ENCODE measurements at places on chromosomes 11 and 22.

DNA sequence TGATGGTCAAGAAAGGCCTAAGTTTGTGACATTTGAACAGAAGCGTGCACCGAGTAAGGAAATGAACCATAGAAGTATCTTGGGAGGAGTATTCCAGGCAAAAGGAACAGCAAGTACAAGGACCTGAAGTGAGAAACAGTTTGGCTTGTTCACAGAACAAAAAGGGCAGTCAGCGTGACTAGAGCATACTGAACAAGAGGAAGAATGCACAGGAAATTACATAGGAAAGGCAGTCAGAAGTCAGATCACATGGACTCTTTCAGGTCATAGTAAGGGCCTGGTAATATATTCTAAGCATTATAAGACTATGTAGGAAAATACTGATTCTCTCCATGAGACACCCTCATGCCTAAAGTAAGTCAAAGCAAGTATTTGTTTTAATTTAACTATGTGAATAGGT lies 52.3 kb upstream of the GAB2 start:
- no peak for DNase-seq

DNA sequence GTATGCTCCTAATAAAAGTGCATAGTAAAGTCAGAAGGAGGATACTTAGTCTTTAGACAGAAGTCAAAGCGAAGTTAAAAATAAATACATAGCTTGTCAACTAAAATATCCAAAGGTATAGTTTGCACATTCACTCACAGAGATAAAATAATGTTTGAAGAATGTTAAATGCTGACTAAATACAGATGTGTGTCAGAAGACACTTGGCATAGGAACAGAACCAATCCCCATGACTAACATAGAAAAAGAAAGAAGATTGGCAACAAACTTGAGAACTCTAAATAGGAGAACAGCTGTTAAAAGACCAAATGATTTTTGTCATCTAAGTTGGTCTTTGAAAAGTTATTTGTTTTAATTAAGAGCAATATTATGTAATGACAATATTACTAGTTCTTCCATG lies 1172.1 kb upstream of the RAG2 start:
- DNase-seq, result no peak

- DNase-seq, result no peak
Observed at GRCh38 chr11:57335023-57335342, 709 bp downstream of the SSRP1 start.

GRCh38 chr11:93904716-93905115 lies 54.3 kb upstream of the VSTM5 start:
- no peak for DNase-seq

GRCh38 chr11:130549393-130549999 lies 101.1 kb downstream of the ADAMTS15 start:
- no peak for DNase-seq

DNA sequence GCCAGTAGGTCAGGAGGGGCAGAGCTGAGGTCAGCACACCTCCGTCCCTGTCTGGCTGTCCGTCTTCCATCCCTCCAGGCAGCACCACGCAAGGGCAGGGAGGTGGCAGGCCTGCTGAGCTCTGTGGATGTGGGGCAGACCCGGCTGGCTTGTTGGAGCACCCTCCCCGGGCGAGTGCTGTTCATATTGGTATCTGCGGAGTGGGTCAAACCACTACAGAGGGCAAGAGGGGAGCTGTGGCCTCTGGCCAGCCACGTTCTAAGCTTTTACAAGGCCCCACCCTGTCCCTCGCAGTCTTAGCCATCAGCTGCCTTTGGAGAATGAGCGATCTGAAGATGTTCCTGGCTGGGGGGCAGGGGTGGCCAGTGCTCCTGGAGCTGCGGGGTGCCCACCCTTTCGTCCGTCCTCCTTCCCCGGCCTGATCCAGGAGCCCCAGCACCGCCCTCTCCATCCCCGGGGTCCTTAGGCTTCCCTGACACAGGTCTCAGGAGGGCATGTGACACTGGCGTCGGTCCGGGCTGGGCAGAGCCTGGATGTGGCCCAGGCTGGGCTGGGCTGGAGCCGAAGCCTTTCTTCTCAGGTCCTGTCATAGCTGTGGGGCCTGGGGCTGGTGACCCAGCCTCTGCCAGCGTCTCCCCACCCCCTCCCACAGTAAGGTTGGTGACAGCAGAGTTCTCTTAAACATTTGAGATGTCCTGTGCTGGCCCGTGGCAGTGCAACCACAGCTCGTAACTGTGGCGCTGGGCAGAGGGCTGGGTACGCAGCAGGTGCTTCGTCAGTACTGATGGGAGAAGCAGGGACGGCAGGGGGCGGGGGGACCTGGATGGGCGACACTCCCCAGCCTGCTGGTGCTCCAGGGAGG lies 31.7 kb upstream of the GRAMD4 start:
- no peak for DNase-seq

Data from stimulated activated CD8-positive, alpha-beta memory T cell treated with anti-CD3 and anti-CD28 coated beads, Interleukin-4, amount 100 ng/mL, for 4 hours (primary cell).